ENCODE measurements at places on chromosomes 11 and 22.
A peak's percentile ranks its signal among the peaks of the same experiment; 100 is the strongest.

DNA sequence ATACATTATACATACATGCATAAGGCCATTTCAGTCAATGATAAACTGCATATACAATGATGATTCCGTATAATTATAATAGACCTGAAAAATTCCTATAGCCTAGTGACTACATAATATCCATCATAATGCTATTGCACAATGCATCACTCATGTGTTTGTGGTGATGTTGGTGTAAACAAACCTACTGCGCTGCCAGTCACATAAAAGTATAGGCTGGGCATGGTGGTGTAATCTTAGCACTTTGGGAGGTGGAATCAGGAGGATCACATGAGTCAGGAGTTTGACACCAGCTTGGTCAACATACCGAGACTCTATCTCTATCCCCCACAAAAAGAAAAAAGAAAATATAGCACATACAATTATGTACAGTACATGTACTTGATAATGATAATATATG, 163.7 kb upstream of the DDI1 start:
- no peak for DNase-seq

DNA sequence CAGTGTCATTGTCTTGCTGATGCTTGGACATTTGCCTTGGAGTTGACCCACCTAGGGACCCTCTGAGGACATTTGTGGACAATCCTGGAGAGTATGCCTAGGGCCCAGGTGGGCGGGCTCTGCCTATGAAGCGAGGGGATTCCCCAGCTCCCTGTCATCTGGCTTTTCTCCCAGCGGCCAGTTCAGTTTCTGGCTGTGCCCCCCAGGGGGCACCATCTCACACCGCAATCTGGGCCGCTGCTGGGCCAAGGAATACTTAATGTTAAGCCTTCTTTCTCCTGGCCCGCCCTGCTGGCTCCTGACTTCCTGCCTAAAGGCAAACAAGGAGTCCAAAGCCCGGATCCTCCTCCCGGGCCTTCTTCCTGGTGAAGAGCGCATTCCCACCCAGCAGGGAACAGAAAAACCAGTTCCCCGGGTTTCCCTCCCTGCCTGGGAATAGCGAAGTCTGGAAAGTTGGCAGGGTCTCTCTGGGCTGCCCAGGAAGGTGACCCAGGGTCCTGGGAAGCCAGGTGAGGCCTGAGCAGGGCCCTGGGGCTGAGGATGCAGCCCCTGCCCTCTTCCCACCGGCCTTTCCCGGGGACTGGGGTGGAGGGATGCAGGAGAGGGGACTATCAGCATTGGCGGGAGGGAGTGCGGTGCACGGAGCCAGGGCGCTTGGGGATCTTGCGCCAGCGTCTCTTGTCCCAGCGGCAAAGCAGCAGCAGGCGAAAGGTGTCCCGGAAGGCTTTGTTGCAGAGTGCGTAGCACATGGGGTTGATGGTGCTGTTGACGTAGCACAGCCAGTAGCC, 11.9 kb downstream of the CHRM1 start:
- DNase-seq, result peak; percentile 63

DNA sequence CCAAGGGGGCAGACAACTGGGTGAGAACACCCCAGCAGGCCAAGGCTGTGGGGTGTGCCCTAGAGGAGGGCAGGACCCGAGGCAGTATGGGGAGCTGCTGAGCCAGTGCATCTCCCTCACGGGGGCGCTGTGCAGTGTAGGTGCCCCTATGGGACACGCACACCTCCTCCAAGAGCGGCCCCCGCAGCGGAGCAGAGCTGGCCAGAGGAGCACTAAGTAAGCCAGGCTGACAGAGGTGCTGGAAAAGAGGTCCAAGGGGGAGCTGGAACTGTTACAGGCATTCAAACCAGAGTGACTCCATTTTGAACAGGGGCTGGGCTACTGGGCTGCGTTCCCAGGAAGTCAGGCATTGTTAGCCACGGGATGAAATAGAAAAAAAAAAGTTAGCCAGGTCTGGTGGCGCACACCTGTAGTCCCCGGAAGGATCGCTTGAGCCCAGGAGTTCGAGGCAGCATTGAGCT, 41.8 kb downstream of the TST start:
- DNase-seq, result peak; percentile 82

GRCh38 chr11:45073685-45074141, 72.7 kb upstream of the PRDM11 start:
- DNase-seq, result peak; percentile 78

All from common myeloid progenitor, CD34-positive (primary cell).